ENCODE measurements at places on chromosomes 2 and 18. TPM values are rescaled to one million over a fixed set of nuclear protein-coding genes. Genes with fewer than 3 reads are reported as not detected.

DNA sequence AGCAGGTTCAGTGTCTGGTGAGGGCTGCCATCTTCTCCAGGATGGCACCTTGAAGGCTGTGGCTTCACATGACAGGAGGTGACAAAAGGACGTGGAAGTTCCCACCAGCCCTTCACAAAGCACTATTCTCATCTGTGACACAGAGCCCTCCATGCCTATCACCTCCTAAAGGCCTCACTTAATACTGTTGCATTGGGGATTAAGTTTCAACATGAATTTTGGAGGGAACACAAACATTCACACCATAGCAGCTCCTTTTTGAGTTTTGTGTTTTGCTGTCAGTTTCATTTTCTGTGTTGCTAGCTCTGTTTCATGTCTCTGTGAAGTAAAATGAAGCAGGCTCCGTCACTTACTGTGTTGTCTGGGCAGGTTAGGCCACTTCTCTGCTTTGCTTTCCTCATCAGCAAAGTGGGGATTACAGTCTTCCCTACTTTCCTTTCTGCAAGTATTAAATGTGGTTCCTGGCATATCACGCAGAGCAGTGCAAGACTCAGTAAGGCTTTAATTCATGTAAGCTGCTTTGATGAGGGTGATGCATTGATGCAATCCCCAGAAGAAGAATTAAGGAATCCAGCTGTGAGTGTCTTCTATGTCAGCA lies 31.6 kb downstream of the LIMS1 start:
- no peak for DNase-seq

DNA sequence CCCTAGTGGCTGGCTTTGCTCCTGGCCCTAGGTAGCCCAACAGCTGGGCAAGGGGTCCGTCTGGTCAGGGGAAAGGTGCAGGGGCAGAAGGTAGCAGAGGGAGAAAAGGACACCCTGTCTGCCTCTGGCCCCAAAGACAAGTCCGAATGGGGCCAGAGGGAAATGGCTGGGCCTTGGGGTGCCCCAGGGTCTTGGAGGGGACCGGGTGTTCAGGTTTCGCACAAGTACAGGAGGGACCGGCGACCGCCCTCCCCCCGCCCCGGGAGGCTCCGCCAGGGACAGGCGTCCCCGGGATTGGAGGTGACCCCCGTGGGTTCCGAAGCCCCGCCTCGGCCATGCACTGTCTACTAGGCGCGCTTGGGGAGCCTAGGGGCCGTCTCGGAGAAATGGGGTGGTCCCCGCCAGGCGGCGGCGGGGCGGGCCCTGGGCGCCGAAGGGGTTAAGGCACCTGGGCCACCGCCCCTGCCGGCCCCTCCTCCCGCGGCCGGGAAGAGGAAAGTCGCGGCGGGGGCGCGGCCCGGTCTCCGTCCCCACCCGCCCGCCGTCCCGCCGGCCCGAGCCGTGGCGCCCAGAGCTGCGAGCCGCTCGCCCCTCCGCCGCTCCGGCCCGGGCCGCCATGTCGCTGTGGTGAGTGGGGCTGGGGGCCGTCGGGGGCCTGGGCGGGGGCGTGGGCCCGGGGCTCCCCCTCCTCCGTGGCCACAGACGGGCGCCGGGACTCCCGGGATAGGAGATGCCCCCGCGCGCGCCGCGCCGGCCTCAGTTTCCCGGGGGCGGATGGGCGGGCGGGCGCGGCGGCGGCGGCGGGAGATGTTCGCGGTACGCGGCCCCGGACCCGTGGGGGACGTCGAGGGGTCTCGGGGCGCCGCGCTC lies at the start of gene B3GNT7:
Gene B3GNT7, plus strand, starts transcription at position 523 of the 870 bp plus-strand sequence. Its CDS starts 94 bp downstream, at position 617.
- no peak for DNase-seq

The CD207 gene
- not detected for polyA plus RNA-seq

The SLC8A1 gene
- polyA plus RNA-seq, result 19.3 TPM

- DNase-seq, result no peak
Observed at GRCh38 chr2:101064505-101064867, 62.4 kb downstream of the RPL31 start.

DNA sequence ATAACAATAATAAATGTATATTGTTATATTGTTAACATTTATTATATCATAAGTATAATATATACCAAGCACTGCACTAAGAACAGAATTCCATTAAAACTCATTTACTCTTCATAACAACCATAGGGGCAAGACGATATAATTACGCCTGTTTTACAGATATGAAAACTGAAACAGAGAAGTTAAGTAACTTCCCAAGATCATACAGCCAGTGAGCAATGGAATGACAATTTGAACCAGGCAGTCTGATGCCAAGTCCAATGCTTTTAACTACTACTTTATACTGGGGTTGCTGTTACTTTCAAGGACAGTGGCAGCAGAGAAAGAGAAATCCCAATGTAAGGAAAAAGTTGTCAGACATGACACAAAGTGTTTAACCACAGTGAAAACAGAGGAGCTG lies 338.8 kb upstream of the ID2 start:
- no peak for DNase-seq

The UGT1A5 gene
- polyA plus RNA-seq, result not detected

The ATG4B gene
- polyA plus RNA-seq, result 98.2 TPM

- DNase-seq, result no peak
Observed at GRCh38 chr18:24089515-24090337, 49.1 kb upstream of the CABYR start.

The DSG1 gene
- not detected for polyA plus RNA-seq
